ENCODE measurements at places on chromosomes 3 and 15. TPM values are rescaled to one million over a fixed set of nuclear protein-coding genes. Genes with fewer than 3 reads are reported as not detected.

- H3K27me3 ChIP-seq, result no peaks in the 10 kb centered on the region
- H3K27ac ChIP-seq, result no peak overlapping the region
- peaks cover 10% of the 10 kb centered on the region for H3K36me3 ChIP-seq
- H3K4me3 ChIP-seq, result no peak overlapping the region
- no peak for DNase-seq
- peaks cover 5% of the 10 kb centered on the region for H3K4me1 ChIP-seq
Observed at GRCh38 chr3:188706599-188706998, 465.2 kb upstream of the TPRG1 start.

SPTSSB gene
- not detected for total RNA-seq

LRRFIP2 gene
- 30.1 TPM for total RNA-seq

HGD gene
- 0.10 TPM for total RNA-seq

ACOX2 gene
- total RNA-seq, result not detected

FES gene
- 8.6 TPM for total RNA-seq

DNA sequence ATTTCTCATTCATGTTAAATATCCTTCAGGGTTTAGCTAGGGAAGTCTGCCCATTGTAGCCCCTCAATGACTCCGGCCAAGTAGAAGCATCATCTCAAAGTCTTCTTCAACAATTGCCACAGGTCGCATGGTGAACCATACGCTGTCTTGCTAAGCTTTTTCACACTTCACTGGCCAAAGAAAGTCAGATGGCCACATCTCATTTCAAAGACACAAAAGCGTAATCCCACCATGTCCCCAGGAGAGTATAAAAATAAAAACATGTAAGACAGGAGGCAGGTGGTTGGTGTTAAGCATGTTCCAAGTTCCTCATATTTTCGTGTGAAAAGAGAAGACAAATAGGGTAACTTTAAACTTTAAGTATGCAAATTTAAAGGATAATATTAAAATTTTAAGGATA lies 147.4 kb downstream of the ERC2 start:
- no peak overlapping the region for H3K4me3 ChIP-seq
- no peak for DNase-seq
- no peaks in the 10 kb centered on the region for H3K4me1 ChIP-seq
- no peaks in the 10 kb centered on the region for H3K36me3 ChIP-seq
- H3K27me3 ChIP-seq, result peaks cover 6% of the 10 kb centered on the region
- H3K27ac ChIP-seq, result no peak overlapping the region

DNA sequence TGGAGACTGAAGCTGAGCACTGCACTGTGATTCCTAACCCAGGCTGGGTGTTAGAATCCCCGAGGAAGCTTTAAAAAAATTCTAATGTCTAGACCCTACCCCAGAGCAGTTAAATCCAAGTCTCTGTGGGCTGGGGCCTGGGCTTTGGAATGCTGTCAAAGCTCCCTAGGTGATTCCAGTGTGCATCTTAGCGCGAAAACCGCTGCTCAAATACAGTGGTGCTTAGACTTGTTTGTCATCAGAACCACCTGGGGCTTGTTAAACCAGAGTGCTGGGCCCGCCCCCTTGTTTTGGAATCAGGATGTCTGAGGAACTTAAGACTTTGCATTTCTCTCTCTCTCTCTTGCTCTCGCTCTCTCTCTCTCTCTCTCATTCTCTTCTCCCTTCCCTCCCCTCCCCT lies 20.7 kb downstream of the RHCG start:
- no peaks in the 10 kb centered on the region for H3K36me3 ChIP-seq
- H3K27me3 ChIP-seq, result peaks cover 10% of the 10 kb centered on the region
- H3K4me1 ChIP-seq, result no peaks in the 10 kb centered on the region
- DNase-seq, result no peak

GRCh38 chr3:171556574-171557145 lies 96.5 kb upstream of the TNIK start:
- H3K4me3 ChIP-seq, result no peak overlapping the region
- DNase-seq, result no peak
- no peaks in the 10 kb centered on the region for H3K27me3 ChIP-seq
- peaks cover 39% of the 10 kb centered on the region for H3K4me1 ChIP-seq

NTRK3 gene
- not detected for total RNA-seq

SLC9C1 gene
- total RNA-seq, result not detected

DNA sequence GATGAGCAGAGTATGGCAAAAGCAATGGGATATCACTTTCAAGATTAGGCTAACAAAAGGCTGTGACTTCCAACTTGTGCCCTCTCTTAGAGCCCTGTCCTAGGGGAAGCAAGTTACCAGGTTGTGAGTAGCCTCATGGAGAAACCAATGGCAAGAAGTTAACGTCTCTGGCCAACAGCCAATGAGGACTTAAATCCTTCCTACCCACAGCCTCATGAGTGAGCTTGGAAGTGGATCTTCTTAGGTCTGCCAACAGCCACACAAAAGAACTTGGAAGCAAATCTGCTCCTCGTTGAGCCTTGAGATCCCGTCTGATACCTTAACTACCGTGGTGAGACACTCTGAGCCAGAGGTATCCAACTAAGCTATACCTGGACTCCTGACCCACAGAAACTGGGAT lies 5.7 kb downstream of the NME9 start:
- DNase-seq, result no peak
- peaks cover 34% of the 10 kb centered on the region for H3K4me1 ChIP-seq
- no peaks in the 10 kb centered on the region for H3K27me3 ChIP-seq
- H3K27ac ChIP-seq, result no peak overlapping the region

GRCh38 chr3:10195366-10196089 lies 30.8 kb downstream of the IRAK2 start:
- H3K4me1 ChIP-seq, result peaks cover 88% of the 10 kb centered on the region
- DNase-seq, result no peak
- H3K27ac ChIP-seq, result peak overlapping the region; percentile 98
- no peaks in the 10 kb centered on the region for H3K27me3 ChIP-seq

ADGRG7 gene
- total RNA-seq, result not detected

GRCh38 chr15:34944936-34945335 lies 24.6 kb downstream of the AQR start:
- H3K27me3 ChIP-seq, result no peaks in the 10 kb centered on the region
- peaks cover 23% of the 10 kb centered on the region for H3K36me3 ChIP-seq
- no peak overlapping the region for H3K4me3 ChIP-seq
- no peak overlapping the region for H3K27ac ChIP-seq
- no peaks in the 10 kb centered on the region for H3K4me1 ChIP-seq
- no peak for DNase-seq

IQCF5 gene
- total RNA-seq, result not detected

- no peaks in the 10 kb centered on the region for H3K36me3 ChIP-seq
- H3K27me3 ChIP-seq, result peaks cover 15% of the 10 kb centered on the region
- no peaks in the 10 kb centered on the region for H3K4me1 ChIP-seq
- no peak for DNase-seq
- H3K27ac ChIP-seq, result no peak overlapping the region
- no peak overlapping the region for H3K4me3 ChIP-seq
Observed at GRCh38 chr3:156271508-156271907, 151.1 kb downstream of the KCNAB1 start.

- DNase-seq, result no peak
- H3K27ac ChIP-seq, result no peak overlapping the region
- no peaks in the 10 kb centered on the region for H3K4me1 ChIP-seq
- no peaks in the 10 kb centered on the region for H3K36me3 ChIP-seq
Observed at GRCh38 chr3:76624164-76624563, 415.7 kb upstream of the ROBO2 start.

IL12A gene
- 0.17 TPM for total RNA-seq

DNA sequence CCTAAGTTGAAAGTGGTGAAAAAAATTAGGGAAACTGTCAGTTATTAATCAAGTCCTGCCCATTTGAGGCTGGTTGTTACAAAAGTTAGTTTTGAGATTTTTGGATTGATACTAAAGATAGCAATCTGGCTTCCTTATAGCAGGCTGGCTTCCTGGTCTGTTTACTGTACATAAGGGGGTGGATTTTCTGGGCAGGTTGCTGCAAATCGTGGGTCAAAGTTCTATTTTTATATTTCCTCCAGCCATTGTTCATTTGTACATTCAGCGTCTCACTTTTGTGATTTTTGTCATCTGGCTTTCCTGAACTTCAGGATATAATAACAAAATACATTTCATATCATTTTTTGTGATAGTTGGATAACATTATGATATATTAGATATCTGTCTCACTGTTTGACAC lies 49.5 kb downstream of the CLDN1 start:
- H3K4me1 ChIP-seq, result no peaks in the 10 kb centered on the region
- no peaks in the 10 kb centered on the region for H3K36me3 ChIP-seq
- no peak overlapping the region for H3K27ac ChIP-seq

DNA sequence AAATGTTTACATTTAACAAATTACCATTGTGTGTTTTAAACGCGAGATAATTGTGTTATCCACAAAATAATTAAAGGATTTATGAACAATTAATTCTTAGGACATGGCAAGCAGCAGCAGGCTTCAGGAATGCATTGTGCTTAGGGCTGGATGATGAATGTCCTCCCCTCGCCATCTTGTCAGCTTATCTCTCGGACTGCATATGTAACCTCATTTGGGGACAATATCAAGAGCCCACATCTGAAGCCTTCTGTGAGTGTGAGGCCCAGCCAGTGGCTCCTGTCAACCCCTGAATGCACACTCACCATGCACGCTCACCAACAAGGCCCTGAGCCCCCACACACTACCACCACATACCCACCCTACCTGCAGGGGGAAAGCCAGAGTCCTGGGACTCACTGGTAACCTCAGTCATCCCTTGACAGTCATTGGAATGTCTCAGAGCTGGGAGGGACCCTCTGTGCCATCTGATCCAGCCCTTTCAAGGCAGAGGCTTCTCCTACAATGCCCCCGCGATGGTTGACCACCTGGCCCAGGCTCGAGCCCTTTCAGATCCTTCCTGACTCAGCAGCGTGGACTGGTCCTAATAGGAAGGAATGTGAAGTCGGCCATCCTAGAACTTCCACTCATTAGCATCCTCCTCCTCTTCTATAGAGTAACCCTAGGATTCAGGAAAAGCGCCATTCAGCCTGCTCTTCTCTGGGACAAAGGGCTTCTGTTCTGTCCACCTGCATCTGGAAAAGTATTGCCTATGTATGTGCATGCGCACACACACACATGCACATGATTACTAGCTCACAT lies 38.2 kb downstream of the MRPL46 start:
- no peaks in the 10 kb centered on the region for H3K4me1 ChIP-seq
- no peak for DNase-seq
- peaks cover 19% of the 10 kb centered on the region for H3K27me3 ChIP-seq
- H3K27ac ChIP-seq, result no peak overlapping the region

GRCh38 chr15:61835496-61836106 lies 224.6 kb downstream of the VPS13C start:
- H3K4me3 ChIP-seq, result no peak overlapping the region
- peaks cover 10% of the 10 kb centered on the region for H3K4me1 ChIP-seq
- no peak overlapping the region for H3K27ac ChIP-seq

GRCh38 chr15:99928429-99928981 lies 195.3 kb upstream of the LYSMD4 start:
- peaks cover 6% of the 10 kb centered on the region for H3K27me3 ChIP-seq
- H3K36me3 ChIP-seq, result no peaks in the 10 kb centered on the region
- peak overlapping the region; percentile 86 for H3K4me3 ChIP-seq
- H3K4me1 ChIP-seq, result peaks cover 16% of the 10 kb centered on the region
- peak; percentile 82 for DNase-seq

ADAMTS9 gene
- total RNA-seq, result not detected

MESP1 gene
- 1.6 TPM for total RNA-seq

ALDH1A2 gene
- not detected for total RNA-seq

All from activated CD4-positive, alpha-beta T cell treated with anti-CD3 and anti-CD28 coated beads, Interleukin-2, amount 10 ng/mL, durations not matched to agents 7 days and 5 days (primary cell).